ENCODE measurements at places on chromosomes 5 and 9.

DNA sequence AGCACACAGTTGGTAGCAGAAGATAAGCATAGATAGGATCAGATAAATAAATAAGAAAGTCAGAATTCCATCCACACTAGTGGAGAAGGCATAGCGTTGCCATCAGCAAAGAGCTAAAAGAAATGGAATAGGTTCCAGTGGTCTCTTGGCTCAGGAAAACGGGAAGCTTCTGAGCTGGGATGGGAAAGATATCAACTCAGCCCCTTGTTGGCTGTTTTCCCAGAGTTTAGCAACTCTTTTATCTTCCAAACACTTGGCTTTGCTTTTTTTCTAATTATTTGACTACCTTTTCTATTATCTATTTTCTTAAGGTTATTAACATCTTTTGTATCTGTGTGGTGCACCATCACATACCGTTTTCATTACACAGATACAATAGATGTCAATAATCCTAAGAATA lies 445.7 kb upstream of the TRPC7 start:
- DNase-seq = no peak

DNA sequence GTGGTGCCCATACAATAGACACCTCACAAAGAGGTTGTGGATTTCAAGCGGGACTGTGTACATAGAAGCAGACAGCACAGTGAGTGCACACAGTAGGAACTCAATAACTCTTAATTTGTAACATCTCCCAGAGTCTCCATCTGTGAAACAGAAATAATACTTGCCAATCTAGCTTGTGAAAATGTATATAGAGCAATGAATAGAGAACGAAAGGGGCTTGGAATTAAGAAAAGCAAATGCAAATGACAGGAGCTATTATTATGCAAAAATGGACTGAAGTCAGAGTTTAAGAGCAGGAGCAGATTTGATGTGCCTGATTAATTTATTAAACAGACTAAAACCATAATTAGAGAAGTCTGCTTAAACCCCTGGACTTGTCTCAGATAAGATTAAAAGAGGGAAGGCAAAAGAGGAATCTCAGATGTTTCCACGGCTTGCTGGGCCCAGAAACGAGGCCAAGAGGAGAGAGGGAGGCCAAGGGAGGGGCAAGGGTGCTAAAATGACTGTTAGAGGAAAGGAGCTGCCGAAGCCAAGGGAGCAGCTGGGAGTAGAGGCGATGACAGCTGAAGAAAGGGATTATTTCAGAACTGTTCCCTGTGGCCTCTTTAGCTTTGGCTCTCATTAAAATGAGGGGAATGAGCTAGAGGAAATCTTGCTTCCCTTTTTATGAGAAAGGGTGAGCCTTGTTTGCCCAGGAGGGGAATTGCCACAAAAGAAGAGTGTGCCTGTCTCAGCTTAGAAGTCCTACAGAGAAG lies 72.1 kb downstream of the FEM1C start:
- DNase-seq = no peak

GRCh38 chr9:109755040-109755439 lies 25.0 kb upstream of the PALM2AKAP2 start:
- DNase-seq = no peak

GRCh38 chr5:59893429-59894227 lies at the start of gene PDE4D:
Gene PDE4D (minus strand): TSS chr5:59893726.
- DNase-seq = no peak

GRCh38 chr9:116039312-116039711 lies 114.3 kb upstream of the PAPPA start:
- no peak for DNase-seq

Data from stimulated activated effector memory CD8-positive, alpha-beta T cell treated with anti-CD3 and anti-CD28 coated beads, Interleukin-12 subunit alpha, Interleukin-12 subunit beta, amount 100 ng/mL, for 72 hours (primary cell).